Muscle of arm (tissue), 14 donors: ENCODE measurements at places on chromosomes 6 and 20.

- no peak for DNase-seq
These were observed 156.6 kb upstream of the HCRTR2 start for GRCh38 chr6:55017555-55018300.

- DNase-seq, result no peak
These were observed 110.2 kb upstream of the CST7 start for GRCh38 chr20:24838546-24839535.

DNA sequence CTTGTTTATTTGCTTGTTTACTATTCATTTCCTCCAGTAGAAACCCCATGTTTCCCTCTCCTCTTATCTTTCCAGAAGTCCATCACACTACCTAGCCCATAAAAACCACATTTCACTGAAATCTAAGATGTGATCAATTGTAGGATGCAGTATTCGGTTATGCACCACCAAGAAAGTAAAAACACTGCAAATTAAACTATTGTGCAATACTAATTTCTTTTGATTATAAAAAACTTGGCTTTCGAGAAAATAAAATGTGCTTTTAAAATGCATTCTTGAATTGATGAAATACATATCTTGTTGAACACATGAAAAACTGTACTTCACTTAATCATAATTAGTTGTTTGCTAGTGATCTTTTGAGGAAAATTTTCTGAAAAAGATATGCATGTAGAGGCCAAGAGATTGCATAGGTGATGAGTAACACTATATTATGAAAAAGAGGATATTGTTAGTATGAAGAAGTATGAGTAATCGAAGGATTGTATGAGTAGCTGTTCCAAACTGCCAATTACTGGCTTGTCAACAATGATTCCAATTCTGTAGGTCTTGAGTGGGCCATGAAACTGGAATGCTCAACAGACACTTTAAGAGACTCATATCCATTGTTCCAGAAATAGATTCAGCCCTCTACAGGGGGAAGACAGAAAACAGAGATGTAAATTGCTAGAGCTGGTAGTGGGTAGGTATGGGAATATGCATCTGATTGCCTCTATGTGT, 79.7 kb downstream of the RNF217 start:
- DNase-seq, result no peak

DNA sequence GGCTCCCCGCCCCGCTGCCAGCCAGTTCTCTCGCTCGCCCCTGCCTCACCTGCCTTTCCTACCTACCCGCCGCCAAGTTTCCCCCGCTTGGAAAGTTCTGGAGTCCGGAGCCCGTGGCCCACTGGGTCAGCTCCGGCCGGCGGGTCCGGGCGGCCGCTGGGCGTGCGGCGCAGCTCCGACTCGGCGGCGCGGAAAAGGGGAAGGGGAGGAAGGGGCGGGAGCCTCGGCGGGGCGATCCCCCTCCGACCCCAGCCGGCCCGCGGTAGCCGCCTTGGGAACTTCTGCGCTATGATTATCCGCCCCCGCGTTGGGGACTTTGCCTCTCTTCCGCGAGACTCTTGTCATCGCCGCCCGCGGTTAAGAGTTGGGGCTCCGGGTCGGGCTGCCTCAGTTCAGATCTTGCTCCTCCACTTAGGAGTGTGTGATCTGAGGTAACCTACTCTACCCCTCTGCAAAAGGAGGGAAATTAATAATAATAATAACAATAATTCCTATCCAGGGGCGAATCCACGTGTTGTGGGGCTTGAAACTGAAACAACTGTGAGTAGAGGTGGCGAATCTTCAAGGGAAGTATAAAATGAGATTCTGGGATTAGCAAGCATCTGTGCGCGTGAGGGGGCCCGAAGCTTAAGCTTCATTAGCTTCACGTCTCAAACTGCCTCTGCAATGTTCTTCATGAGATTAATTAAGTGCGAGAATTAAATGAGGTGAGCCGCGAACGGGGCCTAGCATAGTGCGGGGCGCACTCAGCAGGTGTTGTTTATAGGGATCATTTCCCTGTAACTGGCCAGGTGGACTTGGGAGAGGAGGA, 30.8 kb downstream of the SF3B5 start:
- peak; percentile 14 for DNase-seq

GRCh38 chr20:45449528-45449927, 20.0 kb upstream of the WFDC2 start:
- no peak for DNase-seq

- DNase-seq, result no peak
These were observed 30.5 kb upstream of the IPCEF1 start for GRCh38 chr6:154386848-154387717.

DNA sequence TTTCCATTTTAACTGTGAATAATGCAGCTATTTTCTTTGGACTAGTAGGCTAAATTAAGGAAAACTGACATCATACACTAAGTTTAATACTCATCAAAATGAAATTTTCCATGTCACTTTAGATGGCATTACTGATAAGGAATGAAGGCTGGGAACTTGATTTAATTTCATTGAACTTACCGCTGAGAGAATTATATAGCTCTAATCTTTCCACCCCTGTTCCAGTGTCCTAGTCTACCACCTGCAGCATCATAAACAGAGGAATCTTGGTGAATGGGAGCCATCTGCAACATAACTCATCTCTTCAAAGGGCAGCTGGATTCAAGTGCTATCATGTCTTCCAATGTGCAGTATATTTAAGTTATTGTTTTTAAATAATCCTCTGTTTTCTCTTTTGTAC, 1395.2 kb downstream of the EPHA7 start:
- DNase-seq, result no peak

DNA sequence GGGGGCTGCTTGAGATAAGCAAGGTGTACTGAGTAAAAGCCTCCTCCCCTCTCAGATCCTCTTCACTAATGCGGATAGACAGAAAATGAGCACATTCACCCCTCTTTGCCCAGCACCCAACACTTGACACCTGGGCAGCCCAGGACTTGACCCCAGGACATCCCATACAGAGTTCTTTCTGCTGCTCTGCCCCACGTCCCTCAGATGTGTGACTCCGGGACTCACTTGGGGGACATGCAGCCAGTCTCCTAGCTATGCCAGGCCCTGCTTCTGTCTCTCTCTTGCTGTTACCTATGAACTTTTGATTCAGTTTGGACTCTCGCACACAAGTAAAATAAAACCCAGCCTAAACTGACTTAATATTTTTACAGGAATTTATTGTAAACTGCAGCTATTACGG, 159.9 kb downstream of the EYA2 start:
- no peak for DNase-seq

DNA sequence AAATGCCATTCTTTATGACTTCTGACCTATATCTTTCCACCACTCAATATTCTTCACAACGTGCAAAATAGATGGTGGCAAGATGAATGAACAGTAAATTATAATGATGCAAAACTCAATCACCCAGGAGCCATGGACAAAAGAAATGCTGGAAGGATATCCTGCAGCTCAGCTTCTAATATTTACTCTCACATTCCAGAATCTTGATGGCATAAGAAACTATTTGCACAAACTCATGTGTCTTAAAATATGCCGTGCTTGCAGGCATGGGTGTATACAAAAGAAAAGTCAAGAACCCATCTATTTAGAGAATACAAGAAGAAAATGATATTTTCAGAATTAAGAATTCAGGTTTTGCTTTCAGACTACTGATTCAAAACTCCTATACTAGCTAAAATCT, 217.8 kb downstream of the SLC35F1 start:
- DNase-seq, result no peak

DNA sequence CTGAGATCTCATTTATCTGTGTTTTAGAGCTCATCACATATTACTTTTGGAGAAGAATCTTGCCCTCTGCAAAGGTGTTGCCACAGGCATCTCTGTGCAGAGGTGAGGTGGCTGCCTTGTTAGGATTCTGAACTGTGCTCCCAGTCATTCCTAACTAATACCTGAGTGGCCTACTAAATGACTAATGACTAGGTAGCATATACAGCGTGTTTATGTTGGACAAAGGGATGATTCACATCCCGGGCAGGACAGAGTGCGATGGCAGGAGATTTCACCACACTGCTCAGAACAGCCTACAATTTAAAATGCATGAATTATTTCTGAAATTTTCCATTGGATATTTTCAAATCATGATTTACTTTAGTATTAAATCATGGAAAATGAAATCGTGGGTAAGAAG, 23.1 kb upstream of the CGA start:
- DNase-seq, result no peak

DNA sequence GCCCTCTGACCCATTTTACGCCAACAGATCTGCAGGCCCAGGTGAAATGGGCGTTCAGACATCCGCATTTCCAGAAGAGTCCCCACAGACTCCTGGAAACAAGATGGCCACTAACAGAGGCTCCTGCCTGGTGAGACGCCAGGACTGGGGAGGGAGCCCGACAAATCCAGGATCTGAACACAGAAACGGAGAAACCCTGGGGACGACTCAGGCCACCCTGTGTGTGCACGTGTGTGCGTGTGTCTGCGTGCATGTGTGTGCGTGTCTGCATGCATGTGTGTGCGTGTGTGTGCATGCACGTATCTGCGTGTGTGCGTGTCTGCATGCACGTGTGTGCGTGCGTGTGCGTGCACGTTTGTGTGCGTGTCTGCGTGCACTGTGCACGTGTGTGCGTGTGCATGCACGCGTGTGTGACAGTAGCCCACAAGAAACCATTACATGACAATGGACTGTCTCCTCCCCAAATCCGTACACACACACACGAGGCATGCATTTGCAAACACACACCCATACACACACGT, 24.9 kb downstream of the CHRNA4 start:
- DNase-seq, result no peak

DNA sequence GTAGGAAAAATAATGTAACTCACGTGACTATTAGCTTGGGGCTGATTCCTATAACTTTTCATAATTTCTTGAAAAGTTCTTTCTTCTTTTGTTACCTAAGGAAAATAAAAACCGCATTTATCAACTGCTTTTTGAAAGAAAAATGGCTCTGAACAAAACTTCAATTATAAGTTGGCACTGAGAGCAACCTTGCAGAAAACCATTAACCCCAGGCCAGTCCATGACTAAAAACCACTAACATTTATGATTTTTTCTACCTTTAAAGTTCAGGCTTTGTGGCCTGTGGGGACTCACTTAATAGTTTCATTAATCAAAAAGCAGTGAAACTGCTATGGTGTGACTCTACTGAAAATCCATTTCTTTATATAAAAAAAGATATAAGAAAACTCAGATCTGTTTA, 69.1 kb upstream of the SAMHD1 start:
- DNase-seq, result no peak

DNA sequence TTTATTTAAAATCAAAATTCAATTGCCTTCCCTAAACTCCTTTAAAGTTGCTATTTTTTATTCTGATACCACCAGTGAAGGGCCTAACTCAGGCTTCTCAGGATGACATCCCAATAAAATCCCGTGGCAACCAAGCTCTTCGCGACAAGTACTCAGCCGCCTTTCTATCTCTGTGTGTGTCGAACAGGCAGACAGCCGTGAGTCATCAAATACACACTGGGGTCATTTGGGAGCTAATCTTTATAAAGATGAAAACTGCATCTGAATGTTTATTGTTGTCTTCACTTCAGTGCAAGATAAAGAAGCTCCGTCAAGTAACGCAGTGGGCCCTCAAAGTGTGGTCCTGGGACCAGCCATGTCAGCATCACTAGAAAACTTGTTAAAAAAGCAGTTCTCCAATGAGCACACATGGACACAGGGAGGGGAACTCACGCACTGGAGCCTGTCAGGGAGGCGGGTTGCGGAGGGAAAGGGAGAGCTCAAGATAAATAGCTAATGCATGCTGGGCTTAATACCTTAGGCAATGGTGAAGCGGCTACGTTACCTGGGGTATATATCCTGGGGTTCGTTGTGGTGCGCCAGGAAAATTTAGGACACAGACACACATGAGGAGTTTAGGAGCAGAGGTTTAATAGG, 119.3 kb downstream of the RNF144B start:
- DNase-seq, result no peak

- no peak for DNase-seq
These were observed 23.9 kb downstream of the ZKSCAN8 start for GRCh38 chr6:28165563-28165962.
